Endothelial cell of umbilical vein (primary cell): ENCODE measurements at places on chromosomes 6 and 20. TPM values are rescaled to one million over a fixed set of nuclear protein-coding genes. Genes with fewer than 3 reads are reported as not detected.

- no peaks in the 10 kb centered on the region for H3K27me3 ChIP-seq
- no peaks in the 10 kb centered on the region for H3K36me3 ChIP-seq
- no peaks in the 10 kb centered on the region for H3K4me1 ChIP-seq
- H3K27ac ChIP-seq, result no peak overlapping the region
These were observed 728.8 kb downstream of the TENT5A start for GRCh38 chr6:81023709-81024108.

GRCh38 chr6:6570929-6571671 lies 17.4 kb upstream of the LY86 start:
- no peak overlapping the region for H3K27ac ChIP-seq
- no peaks in the 10 kb centered on the region for H3K4me1 ChIP-seq
- no peak overlapping the region for H3K4me3 ChIP-seq
- H3K36me3 ChIP-seq, result no peaks in the 10 kb centered on the region

GRCh38 chr6:158816803-158817727 lies 2.1 kb downstream of the EZR start:
- peak overlapping the region; percentile 27 for H3K27ac ChIP-seq
- H3K36me3 ChIP-seq, result peaks cover 4% of the 10 kb centered on the region
- DNase-seq, result peak; percentile 66
- peaks cover 16% of the 10 kb centered on the region for H3K4me1 ChIP-seq

GRCh38 chr20:49338061-49338460 lies 60.2 kb upstream of the ZNFX1 start:
- no peaks in the 10 kb centered on the region for H3K4me1 ChIP-seq
- DNase-seq, result no peak
- no peak overlapping the region for H3K27ac ChIP-seq
- no peak overlapping the region for H3K4me3 ChIP-seq
- no peaks in the 10 kb centered on the region for H3K36me3 ChIP-seq

GRCh38 chr20:25063981-25064380 lies 6.0 kb upstream of the ACSS1 start:
- no peaks in the 10 kb centered on the region for H3K36me3 ChIP-seq
- no peaks in the 10 kb centered on the region for H3K4me1 ChIP-seq
- H3K4me3 ChIP-seq, result no peak overlapping the region
- DNase-seq, result no peak
- H3K27me3 ChIP-seq, result peaks cover 16% of the 10 kb centered on the region

GRCh38 chr6:133169901-133170300 lies 71.3 kb upstream of the EYA4 start:
- H3K4me1 ChIP-seq, result no peaks in the 10 kb centered on the region
- no peak overlapping the region for H3K4me3 ChIP-seq
- no peak for DNase-seq
- H3K27me3 ChIP-seq, result no peaks in the 10 kb centered on the region
- no peaks in the 10 kb centered on the region for H3K36me3 ChIP-seq

Gene GJA10
- not detected in 2 replicates for total RNA-seq

Gene ACTR5
- total RNA-seq, result 9.7 and 11.3 TPM in 2 replicates
